ENCODE measurements at places on chromosomes 2 and 18.

DNA sequence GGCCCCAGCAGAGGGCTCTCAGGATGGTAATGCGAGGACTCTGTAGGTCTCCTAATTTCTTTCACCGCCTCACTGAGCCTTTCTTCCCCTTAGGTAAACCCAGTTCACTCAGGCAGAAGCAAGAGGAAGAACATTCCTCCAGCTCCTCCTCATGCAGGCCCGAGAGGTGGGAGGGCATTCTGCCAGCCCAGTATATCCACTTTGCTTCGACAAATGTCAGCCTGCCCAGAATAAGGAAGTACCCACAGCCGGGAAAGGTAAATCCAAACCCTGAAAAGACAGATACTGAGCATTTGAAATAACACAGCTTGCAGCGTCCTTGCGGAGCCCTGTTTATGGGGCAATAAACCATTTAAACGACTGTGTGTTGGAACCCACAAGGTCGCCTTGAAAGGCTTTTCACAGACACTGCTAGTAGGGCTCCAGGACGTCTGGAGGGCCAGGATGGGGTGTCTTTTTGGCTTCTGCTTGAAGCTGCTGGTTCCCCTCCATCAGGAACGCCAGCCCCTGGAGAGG is 63.0 kb upstream of the STPG4 start:
- no peak for DNase-seq

DNA sequence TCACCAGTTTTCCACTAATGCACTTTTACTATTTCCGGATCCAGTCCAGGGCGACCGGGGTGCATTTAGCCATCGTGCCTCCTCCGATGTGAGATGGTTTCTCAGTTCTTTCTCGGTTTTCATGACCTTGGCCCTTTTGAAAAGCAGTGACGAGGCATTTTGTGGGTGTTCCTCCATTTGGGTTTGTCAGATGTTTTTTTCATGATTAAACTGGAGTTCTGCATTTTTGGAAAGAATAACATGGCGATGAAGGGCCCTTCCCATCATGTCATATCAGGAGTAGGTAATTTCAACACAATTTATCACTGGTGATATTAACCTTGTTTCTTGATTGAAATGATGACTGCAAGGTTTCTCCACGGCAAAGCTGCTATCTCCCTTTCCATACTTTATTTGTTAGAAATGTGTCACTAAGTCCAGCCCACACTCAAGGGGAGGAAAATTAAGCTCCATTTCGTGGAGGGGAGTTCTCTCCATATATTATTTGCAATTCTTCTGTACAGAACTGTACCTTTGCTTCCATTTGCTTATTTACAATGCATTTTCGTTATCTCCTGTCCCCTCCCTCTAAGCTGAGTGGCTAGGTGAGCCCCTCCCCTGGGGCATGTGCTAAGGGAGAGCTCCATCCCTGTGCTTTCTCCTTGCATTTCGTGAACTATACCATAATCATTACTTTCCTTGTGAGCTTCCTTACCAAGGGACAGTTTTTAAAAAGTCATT is 8.9 kb upstream of the KLF11 start:
- no peak for DNase-seq

DNA sequence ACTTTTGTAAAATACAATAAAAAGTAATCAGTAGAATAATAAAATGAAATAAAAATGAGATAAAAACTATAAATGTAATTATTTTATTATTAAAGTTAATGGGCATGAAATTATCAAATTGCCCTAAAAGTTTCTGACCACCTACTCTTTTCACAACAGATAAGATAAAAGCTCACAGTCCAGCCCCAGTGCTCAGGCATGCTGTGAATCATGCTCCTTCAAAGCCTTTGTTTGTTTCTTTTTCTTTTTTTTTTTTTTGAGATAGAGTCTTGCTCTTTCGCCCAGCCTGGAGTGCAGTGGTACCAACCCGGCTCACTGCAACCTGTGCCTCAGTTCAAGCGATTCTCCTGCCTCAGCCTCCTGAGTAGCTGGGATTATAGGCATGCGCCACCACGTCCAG is 181.7 kb downstream of the ANKRD44 start:
- no peak for DNase-seq

DNA sequence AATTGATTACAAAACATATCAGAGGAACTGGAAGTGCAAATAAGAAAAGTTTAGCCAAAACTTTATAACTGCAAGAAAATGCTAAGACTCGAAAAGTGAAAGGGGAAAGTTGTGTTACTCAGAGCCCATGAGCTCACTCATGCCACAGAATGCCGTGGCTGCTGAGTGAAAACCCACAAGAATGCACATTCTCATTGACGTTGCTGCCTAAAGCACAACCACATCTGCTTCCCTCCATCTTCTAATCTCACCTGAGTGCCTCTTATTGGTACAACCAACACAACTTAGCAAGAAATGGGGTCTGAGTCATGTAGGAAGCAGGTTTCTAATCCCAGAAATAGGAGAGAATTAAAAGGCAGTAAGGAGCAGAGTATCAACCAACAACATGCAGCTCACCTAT is 259.7 kb downstream of the LNPK start:
- no peak for DNase-seq

DNA sequence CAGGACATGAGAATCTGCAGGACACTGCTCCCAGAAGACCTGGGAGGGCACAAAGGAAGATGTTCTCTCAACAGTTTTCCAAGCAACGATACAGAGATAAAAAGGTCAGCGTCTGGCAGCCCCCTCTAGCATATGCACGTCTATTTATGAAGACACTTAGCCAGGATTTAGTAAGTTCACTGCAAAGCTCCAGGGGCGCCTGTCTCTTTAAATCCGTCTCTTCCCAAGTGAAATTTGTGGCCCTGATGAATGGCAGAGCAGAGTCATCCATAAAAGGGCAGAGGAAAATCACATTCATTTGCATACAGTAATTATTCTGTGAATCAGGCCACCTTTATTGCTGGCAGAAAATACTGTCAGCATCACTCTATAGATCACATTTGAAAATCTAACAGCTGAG is 390.9 kb upstream of the SMIM21 start:
- no peak for DNase-seq

GRCh38 chr18:44065206-44065605 is 615.5 kb upstream of the SETBP1 start:
- no peak for DNase-seq

GRCh38 chr2:147363181-147363580 is 481.6 kb upstream of the ACVR2A start:
- no peak for DNase-seq

DNA sequence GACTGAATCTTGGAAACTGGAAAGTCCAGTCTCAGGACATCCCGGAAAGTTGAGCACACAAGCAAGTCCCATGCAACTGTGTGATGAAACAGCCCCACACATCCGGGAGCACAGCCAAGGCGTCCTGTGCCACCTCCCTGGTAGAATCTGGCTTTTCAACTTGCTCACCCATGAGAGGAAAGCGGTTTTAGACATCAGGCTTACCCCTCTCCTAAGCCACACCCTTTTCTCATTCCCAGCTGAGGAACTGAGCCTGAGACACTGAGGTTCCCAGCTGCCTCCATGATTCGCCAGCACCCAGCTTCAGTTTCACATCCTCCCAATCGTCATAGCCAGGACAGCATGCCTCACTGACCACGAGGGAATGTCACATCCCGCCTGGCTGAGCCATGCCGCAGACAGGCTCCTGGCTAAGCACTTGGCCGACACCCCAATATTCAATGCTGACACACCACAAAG is 60.3 kb downstream of the STEAP3 start:
- peak; percentile 21 for DNase-seq

- DNase-seq: no peak
These were observed 1.3 kb downstream of the NGEF start for GRCh38 chr2:233011702-233012131.

DNA sequence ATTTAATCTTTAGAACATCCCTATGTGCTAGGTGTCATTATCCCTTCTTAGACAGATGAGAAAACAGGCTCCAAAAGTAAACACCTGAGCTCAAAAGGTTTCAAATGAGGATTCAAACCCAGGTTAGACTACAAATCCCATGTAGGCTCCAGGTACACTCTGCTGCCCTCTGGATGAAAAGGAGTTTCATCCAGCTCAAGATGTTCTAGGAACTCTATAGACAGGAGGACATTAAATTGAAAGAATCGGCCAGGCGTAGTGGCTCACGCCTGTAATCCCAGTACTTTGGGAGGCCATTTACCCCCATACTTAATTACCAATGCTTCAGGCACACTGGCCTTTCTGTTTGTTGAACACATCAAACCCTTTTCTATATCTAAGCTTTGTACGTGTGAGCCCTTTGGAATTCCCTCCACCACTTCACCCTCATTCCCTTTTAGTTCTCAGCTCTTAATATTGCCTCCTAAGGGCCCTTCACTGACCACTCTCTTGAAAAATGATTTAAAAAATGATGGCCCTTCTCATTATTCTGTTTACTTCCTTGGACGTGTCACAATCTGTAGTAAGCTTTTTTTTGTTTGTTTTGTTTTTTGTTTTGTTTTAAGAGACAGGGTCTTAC is 10.7 kb downstream of the SLC25A12 start:
- DNase-seq: no peak
